ENCODE measurements at places on chromosomes 13 and 19.

- no peak for DNase-seq
Measured at GRCh38 chr13:62321139-62321538, 905.5 kb upstream of the PCDH20 start.

DNA sequence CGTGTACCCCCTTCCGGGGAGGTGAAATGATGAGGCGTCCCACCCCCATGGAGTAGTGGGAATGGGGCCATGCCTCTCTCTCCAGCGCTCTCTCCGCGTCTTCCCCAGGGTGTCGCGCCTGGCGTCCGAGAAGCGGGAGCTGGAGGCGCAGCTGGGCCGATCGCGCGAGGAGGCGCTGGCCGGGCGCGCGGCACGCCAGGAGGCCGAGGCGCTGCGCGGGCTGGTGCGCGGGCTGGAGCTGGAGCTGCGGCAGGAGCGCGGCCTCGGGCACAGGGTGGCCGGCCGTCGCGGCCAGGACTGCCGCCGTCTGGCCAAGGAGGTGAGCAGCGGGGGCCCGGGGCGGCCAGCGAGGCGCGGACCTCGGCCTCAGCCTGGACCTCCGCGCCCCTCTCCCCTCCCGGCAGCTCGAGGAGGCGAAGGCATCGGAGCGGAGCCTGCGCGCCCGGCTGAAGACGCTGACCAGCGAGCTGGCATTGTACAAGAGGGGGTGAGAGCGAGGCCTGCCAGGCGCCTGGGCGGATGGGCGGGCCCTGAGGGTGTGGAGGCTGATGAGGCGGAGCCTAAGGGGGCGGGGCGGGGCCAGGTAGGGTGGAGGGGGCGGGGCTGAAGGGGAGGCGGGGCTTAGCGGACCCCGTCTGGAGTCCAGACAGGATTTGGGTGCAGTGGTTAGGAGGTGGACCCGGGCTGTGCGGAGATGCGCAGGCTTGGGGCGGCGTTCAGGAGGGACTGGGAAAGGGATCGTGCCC lies 7.7 kb downstream of the PGLYRP1 start:
- DNase-seq: peak; percentile 57

DNA sequence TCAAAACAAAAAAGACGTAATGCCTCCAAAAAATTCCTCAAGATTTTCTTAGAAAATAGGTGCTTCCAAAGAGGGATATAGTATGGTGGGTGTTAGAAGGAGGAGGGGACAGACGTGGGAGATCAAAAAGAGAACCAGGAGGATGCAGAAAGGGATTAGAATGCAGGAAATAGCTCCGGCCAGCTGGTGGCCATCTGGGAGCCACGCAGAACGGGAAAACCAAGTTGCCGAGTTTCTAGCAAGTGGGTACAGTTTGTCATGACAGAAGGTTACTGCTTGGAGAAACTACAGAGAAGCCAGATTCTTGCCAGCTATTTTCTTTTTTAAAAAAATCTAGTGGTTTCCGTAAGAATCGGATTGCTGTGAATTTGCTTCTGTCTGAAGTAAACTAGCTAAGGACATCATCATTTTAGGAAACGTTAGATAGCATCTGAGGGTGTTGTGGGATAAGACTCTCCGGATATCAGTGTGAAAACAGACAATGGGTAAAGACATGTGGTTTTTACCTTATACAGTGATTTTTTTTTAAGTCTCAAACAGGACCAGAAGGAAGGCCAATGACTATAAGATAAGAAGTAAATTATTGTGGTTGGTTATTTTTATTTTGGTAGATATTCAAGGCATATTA lies 104.9 kb downstream of the HSPH1 start:
- no peak for DNase-seq

DNA sequence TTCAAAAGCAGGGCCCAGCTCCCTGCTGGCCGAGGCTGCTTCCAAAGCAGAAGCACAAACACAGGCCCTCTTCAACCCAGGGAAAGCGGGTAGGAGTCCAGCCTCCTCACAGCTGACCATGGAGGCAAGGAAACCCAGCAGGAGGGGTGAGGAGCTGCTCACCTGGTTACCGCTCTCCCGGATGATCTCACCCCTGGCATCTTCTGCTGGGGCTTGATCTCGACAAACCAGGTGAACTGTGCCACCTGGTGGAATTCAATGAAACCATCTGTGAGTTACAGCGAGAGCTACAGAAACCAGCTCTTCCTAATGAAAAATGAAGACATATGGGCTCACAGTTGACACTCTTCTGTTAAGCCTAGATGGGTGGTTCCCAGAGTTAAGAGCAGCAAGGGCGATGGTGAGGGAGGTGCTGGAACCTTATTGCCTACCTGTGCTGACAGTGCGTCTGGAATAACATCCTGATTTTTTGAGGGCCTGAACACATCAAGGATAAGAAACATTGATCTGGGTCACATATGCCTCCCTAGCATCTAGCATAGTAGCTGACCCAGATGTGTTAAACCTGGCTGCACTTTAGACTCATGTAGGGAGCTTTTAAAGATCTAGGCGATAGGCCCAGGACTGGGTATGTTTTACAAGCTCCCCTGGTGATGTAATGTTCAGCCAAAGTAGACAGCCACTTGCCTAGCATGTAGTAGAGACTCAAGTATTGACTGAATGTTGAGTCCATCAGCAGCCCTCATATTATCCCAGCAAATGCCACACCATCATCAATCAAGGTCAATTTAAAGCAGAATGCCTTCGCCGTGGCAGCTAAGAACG lies 6.1 kb downstream of the DHRS12 start:
- peak; percentile 57 for DNase-seq

GRCh38 chr19:4183967-4184717 lies 1.7 kb downstream of the ANKRD24 start:
- DNase-seq: no peak

- no peak for DNase-seq
Measured at GRCh38 chr19:50344661-50345318, 15.6 kb upstream of the KCNC3 start.

GRCh38 chr19:10228393-10228792 lies 2.7 kb downstream of the S1PR2 start:
- DNase-seq: no peak

DNA sequence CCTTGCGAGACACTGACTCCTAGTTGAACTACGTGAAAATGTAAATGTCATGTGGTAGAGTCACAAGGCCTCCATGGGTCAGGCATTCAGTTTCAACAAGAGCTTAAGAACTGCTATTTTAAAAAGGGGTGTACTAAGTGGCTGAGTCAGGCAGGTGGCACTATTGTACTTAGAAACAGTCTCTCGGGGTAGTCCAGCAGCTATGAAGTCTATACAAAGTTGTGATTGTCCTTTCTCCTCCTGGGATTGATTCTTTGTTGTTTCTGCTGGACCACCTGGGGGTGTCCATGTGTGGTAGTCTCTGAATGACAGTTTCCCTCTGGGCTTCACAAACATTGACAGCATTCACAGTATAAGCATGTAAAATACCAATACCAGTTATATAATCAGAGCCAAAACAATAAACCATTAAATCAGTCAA lies 33.0 kb downstream of the UGGT2 start:
- DNase-seq: no peak

GRCh38 chr19:1122972-1123363 lies 19.2 kb downstream of the GPX4 start:
- no peak for DNase-seq

DNA sequence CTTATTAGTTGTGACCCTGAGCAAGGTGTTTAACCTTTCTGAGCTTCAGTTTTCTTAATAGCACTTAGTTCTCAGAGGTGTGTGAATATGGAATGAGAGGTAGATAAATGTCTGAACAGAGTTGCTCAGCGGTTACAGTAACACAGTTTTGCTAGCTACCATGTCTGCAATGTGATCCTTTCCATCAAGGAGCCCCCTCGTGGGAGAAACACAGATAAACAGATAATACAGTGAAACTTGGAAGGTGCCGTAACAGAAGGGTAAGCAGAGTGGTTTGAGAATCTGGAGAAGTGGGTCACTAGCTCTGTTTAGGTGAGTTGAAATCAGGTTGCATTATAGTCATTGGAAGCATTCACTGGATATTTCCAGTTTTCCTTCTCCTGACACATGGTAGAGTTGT lies 38.9 kb downstream of the IRS2 start:
- DNase-seq: no peak

DNA sequence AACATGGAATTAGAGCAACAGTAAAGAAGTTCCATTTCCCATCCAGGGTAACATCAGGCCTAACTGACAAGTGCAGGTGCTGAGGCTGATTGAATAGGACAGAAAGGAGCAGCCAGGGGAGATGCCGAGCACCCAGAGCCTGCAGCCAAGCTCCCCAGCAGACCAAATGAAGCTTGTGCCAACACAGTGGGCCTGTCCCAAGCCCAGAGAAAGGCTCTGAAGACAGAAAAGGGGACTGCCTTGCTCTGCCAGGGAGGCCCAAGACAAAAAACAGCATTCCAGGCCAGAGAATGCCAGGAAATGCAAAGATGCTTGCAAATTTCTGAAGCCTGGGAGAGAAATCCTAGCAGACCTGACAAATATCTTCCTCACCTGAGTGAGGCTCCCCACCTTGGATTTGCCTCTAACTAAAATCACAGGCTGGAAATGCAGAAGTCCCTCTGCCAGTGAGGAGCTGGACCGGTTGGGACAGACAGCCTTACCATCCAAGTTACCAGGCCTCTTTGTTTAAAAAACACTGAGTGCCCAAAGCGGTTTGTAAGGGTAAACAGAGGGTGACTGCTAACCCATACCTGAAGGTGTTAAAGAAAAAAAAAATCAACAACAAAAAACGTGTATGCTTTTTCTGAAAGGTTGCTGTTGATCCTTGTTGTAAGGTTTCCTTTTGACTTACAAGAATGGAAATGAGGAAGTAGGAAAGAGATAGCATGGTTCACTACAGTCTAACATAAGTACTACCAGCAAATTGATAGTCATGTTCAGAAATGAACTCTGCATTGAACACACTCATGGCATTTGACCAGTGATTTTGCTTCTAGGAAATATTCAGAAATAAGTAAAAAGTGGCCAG lies 11.8 kb upstream of the HMGB1 start:
- no peak for DNase-seq

GRCh38 chr13:22082030-22082429 lies 411.2 kb downstream of the FGF9 start:
- DNase-seq: no peak

DNA sequence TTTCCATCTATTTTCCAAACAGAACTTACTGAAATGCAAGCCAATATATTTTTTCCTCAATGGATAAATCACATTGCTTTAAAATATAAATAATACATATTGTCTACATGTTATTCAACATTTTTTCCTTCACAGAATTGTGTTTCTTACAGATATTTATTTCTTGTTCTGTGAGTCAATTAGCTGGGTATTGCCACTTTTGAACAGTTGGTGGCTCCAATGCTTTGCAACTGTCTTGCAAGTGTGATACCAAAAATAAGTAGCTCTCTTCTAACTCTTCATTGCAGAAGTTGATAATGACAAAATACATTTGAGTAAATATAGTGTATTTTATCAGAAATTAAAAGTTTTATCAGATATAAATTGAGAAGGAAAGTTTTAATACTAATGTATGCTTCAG lies 17.1 kb upstream of the GPC5 start:
- no peak for DNase-seq

DNA sequence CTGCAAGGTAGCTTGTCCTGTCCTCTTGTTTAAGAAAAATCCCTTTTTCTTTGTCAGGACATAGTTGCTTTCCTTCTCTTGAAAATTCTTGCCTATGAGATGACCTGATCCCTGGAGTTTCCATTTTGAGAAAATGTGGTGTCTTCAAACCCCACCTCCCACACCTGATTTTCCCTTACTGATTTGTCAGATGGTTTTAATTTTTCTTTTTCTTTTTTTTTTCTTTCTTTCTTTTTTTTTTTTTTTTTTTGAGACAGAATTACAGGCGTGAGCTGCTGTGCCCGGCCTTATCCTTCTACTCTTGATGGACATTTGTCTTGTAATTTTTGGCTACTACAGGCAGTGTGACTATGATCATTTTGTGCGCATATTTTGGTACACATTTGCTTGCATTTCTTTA lies 1.2 kb downstream of the ZNF345 start:
- no peak for DNase-seq

DNA sequence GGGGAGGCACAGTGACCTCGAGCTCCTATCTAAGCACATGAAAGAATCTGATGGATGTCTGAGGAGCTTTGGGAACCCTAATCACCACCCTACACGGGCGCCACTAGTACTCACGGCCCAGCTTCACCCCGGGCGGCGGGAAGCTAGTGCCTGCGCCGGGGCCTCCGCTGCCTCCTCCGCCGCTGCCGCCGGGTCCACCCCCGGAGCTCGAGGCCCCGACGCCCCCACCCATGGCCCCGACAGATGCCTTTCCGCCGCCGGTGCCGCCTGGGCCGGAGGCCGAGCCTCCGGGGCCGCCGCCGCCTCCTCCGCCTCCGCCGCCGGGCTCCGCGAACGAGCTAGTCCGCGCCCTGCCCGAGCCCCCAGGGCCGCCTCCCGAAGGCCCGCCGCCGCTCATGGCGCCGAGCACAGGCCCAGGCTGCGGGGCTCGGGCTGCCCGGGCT lies 312 bp downstream of the GSK3A start:
- DNase-seq: no peak

- DNase-seq: no peak
Measured at GRCh38 chr13:23724196-23724970, 154.2 kb downstream of the TNFRSF19 start.

DNA sequence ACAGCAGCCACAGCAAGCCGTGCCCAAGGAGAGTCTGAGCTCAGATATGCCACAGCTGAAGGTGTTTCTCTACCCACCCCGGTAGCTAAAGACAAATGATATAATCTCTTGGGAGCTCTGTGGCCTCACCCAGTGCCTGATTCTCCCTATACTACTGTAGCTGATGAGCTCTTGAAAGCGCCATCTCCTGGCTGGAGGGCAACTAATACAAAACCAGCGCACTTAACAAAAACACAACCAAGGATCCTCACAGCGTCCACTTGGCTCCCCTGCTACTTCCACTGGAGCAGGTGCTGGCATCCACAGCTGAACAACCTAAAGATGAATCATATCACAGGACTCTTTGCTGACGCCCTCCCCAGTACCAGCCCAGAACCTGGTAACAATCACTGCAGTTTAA lies 1212.0 kb downstream of the PCDH17 start:
- no peak for DNase-seq

DNA sequence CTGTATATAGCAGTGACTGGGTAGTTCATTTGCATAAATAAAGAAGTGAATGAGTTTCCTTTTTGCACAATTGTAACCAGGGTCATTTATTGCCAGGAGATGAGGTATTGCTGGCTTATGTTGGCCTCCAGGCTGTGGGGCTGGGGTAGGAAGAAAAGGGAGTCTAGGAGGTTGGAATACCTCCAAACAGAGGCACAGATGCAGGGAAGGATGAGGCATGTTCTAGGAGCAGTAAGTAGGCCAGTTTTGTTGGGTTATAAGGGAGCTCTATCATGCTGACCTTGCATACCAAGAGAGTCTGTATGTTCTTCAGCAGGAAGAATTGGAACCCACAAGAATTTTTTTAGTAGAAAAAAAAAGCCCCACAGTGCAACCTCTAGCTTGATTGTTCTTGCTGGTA lies 17.2 kb upstream of the CYSLTR2 start:
- DNase-seq: no peak

GRCh38 chr13:111183959-111184358 lies 68.8 kb downstream of the ARHGEF7 start:
- no peak for DNase-seq

Measured in T-cell (primary cell).